HFFc6 (cell line): ENCODE measurements at places on chromosomes 16 and 17. TPM values are rescaled to one million over a fixed set of nuclear protein-coding genes. Genes with fewer than 3 reads are reported as not detected.

The TP53TG3C gene
- 0.31 to 0.34 TPM in 2 of 3 replicates, not detected in the other for total RNA-seq

The KRTAP9-8 gene
- total RNA-seq: not detected in 3 replicates

The COG7 gene
- total RNA-seq: 18.2 to 19.7 TPM (median 19.6 TPM) in 3 replicates

The OTOP3 gene
- total RNA-seq: not detected in 3 replicates

The PERCC1 gene
- not detected in 3 replicates for total RNA-seq

The ALKBH5 gene
- total RNA-seq: 93.1 to 109 TPM (median 103 TPM) in 3 replicates

The TTYH2 gene
- total RNA-seq: 1.2 and 2.4 TPM in 2 replicates

The GHDC gene
- 1.1 to 7.5 TPM (median 1.9 TPM) in 3 replicates for total RNA-seq

The LGALS9C gene
- 0.23 TPM in 1 of 3 replicates, not detected in the others for total RNA-seq

The GRB7 gene
- total RNA-seq: 0.15 to 0.21 TPM in 2 of 3 replicates, not detected in the other

The CCDC40 gene
- 2.5 to 2.9 TPM (median 2.8 TPM) in 3 replicates for total RNA-seq

The NLGN2 gene
- 46.1 to 58.8 TPM (median 47.0 TPM) in 3 replicates for total RNA-seq

The QPRT gene
- total RNA-seq: 3.0 to 9.0 TPM (median 5.7 TPM) in 3 replicates

The AGRP gene
- not detected in 3 replicates for total RNA-seq

The TPPP3 gene
- total RNA-seq: 0.28 to 0.30 TPM in 2 of 3 replicates, not detected in the other

The TBC1D3 gene
- total RNA-seq: 0.10 to 0.51 TPM in 2 of 3 replicates, not detected in the other

The KRTAP2-3 gene
- total RNA-seq: 30.6 to 105 TPM (median 75.9 TPM) in 3 replicates

The CBFB gene
- 55.2 to 72.2 TPM (median 67.3 TPM) in 3 replicates for total RNA-seq

The CTRB1 gene
- total RNA-seq: not detected in 2 replicates

The PDIA2 gene
- not detected in 3 replicates for total RNA-seq

The KRTAP4-5 gene
- not detected in 3 replicates for total RNA-seq

The TBC1D3K gene
- not detected in 3 replicates for total RNA-seq

The PIPOX gene
- total RNA-seq: 0.29 to 0.56 TPM (median 0.43 TPM) in 3 replicates

The CRISPLD2 gene
- total RNA-seq: 12.2 and 15.5 TPM in 2 replicates

The MYH2 gene
- 0.14 TPM in 1 of 3 replicates, not detected in the others for total RNA-seq

The OR1F1 gene
- 0.33 TPM in 1 of 3 replicates, not detected in the others for total RNA-seq
